Stimulated activated CD4-positive, alpha-beta T cell treated with anti-CD3 and anti-CD28 coated beads, TNF-alpha, amount 100 ng/mL, for 48 hours (primary cell): ENCODE measurements at places on chromosomes 12 and 14.

GRCh38 chr14:69632593-69633151 is 21.3 kb downstream of the SUSD6 start:
- no peak for DNase-seq

GRCh38 chr14:104228716-104229533 is 90.5 kb downstream of the KIF26A start:
- no peak for DNase-seq

DNA sequence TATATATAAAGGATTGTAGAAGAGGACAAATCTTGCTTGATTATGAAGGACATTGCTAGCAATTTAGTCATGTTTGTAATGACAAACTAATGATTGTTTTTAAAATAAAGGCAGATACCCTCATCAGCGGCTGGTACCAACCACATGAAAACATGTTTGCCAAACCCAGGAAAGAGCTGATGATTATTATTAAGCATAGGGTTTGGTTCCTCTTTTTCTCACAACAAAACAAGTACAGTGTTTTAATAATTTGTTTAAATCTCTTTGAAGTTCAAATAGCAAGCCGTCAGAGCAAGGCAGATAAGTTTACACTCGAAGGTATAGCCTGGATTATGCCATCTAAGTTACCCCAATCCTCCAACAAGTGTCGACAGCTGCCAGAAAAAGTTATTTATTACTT is 5.3 kb upstream of the SINHCAF start:
- DNase-seq = no peak

DNA sequence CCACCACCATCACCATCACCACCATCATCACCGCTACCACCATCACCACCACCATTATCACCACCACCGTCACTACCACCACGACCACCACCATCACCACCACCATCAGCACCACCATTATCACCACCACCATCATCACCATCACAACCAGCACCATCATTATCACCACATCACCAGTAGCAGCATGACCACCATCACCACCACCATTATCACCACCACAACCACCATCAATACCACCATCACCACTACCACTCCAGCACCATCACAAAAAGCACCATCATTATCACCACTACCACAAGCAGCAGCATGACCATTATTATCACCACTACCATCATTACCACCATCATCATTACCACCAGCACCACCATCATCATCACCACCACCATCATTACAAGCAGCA is 62.1 kb downstream of the MVK start:
- no peak for DNase-seq

GRCh38 chr14:79356040-79356439 is 855.3 kb downstream of the DIO2 start:
- DNase-seq = no peak

DNA sequence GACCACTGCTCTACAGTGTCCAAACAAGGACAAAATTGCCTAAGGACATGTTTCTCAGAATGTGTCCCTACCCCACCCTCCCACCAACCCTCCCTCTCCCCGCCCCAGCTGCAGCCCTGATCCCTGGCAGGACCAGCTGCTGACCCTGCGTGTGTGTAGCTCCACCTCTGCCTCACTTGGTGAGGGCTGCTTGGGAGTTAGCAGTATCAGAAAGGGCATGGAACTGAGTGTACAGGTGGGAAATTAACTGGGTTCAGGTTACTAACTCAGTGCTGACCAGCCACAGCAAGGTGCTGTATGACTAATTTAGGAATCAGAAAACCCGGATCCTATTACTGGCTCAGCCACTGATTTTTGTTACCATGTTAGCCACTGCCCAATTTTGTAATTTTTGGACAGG is 11.3 kb upstream of the PLEKHD1 start:
- no peak for DNase-seq

- no peak for DNase-seq
These were observed 57.6 kb downstream of the BRMS1L start for GRCh38 chr14:35883677-35884293.

DNA sequence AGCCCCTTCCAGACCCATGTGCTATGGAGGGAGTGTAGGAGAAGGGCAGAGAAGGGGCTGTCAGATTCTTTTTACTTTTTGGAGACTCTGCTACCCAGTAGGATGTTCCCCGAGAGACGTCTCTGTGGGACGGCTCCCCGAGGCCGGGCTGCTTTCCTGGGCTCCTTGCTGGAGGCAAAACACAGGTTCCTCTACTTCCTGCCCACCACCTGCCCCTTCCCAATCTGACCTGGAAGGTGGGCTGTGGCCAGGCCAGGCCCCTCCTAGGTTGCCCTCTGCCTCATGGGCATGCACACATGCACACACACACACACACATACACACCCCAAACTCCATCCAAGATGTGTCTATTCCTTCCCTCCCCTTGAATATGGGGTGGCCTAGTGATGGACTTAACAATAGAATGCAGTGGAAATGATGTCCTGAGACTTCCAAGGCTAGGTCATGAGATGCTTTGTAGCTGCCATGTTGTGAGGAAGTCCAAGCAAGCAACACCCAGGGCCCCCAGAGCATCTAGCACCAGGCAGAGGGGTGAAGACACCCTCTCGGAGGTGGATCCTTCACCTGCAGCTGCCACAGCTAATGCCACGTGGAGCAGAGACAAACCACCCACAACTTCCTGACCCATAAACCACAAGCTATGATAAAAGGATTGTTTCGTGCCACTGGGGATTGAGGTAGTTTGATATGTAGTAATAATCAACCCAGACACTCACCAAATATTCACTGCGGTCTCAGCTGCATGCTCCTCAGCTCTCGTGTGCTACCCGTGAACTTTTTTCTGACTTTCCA is 1.6 kb upstream of the ASB2 start:
- DNase-seq = peak; percentile 77

DNA sequence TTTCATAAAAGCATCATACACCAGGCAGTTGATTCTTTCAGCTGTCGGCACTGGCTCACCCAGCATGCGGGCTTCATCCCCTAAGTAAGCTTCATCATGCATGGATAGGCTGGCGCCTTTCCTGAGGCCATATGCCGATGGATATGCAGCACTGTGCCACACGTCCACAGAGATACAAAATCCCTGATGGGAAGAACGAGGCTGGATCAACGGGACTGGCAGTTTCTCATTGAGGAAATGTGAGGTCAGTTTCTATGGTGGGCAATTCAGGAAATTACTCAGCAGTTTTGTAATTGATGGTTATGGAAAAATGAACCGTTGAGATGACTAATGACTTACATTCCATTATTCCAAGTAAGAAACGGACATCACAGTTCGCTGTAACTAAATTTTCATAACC is 453.8 kb downstream of the TMEM121 start:
- DNase-seq = no peak

DNA sequence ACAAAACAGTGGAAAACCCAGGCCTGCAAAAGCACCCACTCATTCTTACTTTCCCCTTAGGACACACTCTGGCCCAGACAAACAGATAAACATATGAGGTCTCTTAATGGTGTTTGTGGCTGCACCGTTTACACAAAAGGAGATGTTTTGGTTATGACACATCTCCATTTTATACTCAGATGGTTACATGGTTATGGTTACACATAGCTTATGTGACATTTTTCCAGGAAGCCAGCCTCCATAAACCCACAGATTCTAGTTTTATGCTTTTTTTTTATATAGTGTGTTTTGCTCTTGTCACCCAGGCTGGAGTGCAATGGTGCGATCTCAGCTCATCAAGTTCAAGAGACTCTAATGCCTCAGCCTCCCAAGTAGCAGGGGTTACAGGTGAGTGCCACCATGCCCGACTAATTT is 3.5 kb upstream of the KLRD1 start:
- DNase-seq = no peak

- DNase-seq = no peak
These were observed 63.4 kb upstream of the KITLG start for GRCh38 chr12:88643685-88644084.

GRCh38 chr14:50947446-50947845 is 3.2 kb upstream of the PYGL start:
- no peak for DNase-seq

- no peak for DNase-seq
These were observed 14.4 kb upstream of the CDK17 start for GRCh38 chr12:96414637-96415036.

GRCh38 chr12:50052964-50053363 is 4.4 kb upstream of the ASIC1 start:
- no peak for DNase-seq

GRCh38 chr12:69096669-69097335 is 142.6 kb upstream of the CPSF6 start:
- no peak for DNase-seq

- DNase-seq = no peak
These were observed 902 bp downstream of the EML5 start for GRCh38 chr14:88791629-88792472.

GRCh38 chr14:67622675-67623074 is 3.0 kb downstream of the ARG2 start:
- DNase-seq = no peak

DNA sequence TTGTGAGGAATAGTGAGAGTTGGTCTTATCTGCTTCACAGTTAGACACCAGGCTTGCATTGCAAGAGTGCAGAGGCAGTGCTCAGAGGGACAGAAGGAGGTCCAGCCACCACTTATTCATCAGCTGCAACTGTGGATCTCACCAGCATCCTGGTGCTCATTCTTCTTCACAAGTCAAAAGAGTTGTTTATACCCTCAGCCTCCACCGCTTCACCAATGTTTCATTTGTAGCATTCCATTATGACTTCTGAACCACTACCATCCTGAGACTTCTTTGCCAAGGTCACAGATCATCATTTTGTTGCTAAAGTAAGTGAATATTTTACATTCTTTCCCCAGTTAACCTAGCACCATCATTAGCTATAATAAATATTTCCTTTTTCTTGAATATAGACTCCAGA is 230.5 kb upstream of the KITLG start:
- DNase-seq = no peak

GRCh38 chr14:106657460-106657859 is 1131.1 kb downstream of the TMEM121 start:
- peak; percentile 64 for DNase-seq

- no peak for DNase-seq
These were observed 174.9 kb upstream of the FAR2 start for GRCh38 chr12:28974166-28974565.

GRCh38 chr12:7113389-7113871 is 4.4 kb upstream of the C1RL start:
- DNase-seq = no peak

GRCh38 chr12:106101803-106102202 is 37.0 kb downstream of the NUAK1 start:
- DNase-seq = no peak
